Temporal lobe (tissue), 4 donors: ENCODE measurements at places on chromosomes 7 and 10. TPM values are rescaled to one million over a fixed set of nuclear protein-coding genes. Genes with fewer than 3 reads are reported as not detected.

CPVL gene
- 32.9 TPM for total RNA-seq

PIP4K2A gene
- total RNA-seq, result 34.2 TPM

MSMB gene
- not detected for total RNA-seq

SLC29A4 gene
- total RNA-seq, result 12.3 TPM

SAP25 gene
- total RNA-seq, result 0.25 TPM
